ENCODE measurements at places on chromosomes 13 and 19.

DNA sequence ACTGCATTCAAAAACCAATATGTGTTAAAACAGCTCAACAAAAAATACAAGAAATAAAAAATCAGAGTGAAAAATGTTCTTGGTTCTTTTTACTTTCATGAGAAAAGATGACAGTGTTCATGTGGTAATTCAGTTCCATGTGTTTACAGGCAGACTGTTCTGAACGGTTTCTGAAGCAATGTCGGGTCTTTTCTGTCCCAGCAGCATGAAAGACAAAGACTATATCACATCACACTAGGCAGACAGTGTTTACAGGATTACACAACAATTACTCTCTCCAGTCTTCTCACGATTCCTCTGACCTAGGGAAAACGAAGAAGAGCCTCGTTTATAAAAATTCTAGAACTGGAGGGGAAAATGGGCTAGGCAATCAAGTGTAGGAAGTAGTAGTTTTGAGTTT lies 83.4 kb downstream of the UBL3 start:
- no peak for DNase-seq

- no peak for DNase-seq
Measured at GRCh38 chr19:57800696-57801095, 14.0 kb downstream of the ZNF552 start.

- no peak for DNase-seq
Measured at GRCh38 chr13:32390048-32390447, 37.9 kb downstream of the N4BP2L1 start.

- DNase-seq, result no peak
Measured at GRCh38 chr13:91312324-91312723, 35.2 kb upstream of the MIR17HG start.

DNA sequence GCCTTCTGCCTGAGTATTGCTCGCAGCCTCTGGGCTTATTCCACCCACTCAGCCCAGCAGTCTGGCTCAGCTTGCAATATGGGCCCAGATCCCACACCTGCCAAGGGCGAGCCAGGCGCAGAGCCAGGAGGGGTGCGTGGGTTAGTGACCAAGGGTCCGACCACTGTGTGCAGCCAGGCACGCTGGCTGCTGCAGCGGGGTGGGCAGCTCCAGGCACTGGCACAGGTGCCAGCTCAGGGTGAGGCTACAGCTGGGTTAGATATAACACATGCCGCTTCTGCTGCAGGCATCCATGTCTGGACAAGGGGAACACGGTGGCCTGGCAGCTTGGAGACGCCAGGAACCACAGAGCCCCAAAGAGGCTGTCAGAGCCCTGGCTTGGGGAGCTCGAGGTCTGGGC lies 12.6 kb upstream of the URAD start:
- DNase-seq, result no peak

GRCh38 chr19:44212250-44212865 lies at the start of gene ZNF227:
Gene ZNF227, plus strand, starts transcription at chr19:44212532. Its CDS starts 5,261 bp downstream, at chr19:44217793.
- DNase-seq, result peak; percentile 95

DNA sequence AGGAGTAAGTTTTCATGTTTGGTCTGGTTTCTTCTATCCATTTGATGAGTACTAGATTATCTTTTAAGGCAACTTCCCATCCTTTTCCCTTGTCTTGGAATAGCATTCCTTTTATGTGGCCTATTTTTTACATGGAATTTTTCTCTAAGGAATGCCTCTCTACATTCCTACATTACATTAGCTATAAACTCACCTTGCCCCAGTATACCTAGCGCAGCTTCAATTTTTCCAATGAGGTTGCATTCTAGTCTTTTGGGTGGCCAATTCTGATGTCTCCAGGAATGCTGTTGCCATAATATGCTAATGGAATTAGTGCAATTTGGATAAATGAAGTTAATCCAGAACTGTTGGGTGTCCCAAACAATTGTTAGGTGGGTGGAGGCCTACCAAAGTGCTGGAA lies 33.8 kb downstream of the KBTBD6 start:
- no peak for DNase-seq

- no peak for DNase-seq
Measured at GRCh38 chr19:15577184-15577771, 37.7 kb upstream of the CYP4F8 start.

DNA sequence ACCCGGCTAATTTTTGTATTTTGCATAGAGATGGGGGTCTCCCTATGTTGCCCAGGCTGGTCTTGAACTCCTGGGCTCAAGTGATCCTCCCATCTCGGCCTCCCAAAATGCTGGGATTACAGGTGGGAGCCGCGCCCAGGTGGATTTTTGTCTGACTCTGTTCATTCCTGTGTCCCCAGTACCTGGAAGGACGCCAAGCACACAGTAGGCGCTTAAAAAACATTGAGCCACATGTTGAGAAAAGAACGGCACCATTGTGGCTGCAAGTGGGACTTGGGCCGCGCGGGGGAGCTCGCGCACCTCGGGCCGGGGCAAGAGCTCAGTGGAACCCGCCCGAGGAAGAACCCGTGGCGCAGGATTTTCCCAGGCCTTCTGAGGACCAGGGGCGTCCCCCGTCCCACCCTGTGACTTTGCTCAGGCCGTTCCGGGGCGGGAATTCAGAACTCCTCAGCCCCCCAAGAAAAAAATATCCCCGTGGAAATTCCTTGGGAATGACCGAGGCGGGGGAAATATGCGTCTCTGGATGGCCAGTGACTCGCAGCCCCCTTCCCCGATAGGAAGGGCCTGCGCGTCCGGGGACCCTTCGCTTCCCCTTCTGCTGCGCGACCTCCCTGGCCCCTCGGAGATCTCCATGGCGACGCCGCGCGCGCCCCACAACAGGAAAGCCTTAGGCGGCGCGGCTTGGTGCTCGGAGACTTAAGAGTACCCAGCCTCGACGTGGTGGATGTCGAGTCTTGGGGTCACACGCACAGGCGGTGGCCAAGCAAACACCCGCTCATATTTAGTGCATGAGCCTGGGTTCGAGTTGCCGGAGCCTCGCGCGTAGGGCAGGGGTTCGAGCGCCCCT lies 1.4 kb upstream of the ICAM1 start:
- DNase-seq, result peak; percentile 83

DNA sequence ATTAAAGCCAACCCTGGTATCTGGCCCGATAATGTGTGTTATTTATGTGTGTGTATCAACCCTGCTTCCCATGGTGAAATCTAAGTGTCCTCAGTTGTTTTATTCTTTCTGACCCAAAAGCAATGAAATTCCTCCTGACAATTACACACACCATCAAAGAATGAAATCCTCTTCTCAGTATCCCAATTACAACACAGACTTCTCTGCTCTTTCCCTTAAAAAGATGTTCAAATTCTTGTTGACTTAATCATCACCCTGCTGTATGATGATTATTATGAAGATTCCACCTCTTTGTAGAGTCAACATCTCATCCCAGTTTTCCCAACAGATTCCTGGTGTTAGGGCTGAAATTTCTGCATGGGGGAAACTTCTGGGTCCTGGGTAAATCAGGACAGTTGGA lies 8.9 kb upstream of the TRPC4 start:
- DNase-seq, result no peak

- DNase-seq, result peak; percentile 22
Measured at GRCh38 chr13:35791184-35791851, 314.8 kb upstream of the MAB21L1 start.

DNA sequence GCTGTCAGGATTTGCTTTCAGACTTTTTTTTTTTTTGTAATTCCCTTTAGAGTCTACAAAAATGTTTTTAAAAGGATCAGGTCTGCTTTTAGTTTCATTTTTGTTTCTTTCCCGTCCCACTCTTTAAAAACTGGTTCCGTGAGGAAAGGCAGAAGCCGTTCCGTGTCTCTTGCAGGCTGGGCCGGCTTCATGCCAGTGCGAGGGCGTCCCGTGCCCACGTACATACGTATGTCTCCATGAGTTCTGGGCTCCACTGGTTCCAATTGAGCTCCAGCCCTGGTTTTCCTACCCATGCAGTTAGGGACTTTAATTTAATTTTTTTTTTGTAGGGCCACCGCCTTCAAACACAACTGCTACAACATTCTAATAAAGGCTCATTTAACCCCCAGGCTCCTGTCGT lies 8.8 kb downstream of the TSSK6 start:
- DNase-seq, result no peak

DNA sequence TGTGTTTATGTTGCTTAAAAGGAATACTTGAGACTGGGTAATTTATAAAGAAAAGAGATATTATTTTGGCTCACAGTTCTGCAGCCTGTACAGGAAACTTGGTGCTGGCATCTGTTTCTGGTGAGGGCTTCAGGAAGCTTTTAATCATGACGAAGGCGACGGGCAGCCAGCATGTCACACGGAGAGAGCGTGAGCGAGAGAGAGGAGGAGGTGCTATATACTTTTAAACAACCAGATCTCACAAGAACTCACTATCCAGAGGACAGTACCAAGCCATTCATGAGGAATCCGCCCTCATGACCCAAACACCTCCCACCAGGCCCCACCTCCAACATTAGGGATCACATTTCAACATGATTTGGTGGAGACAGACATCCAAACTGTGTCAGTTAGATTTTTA lies 163.4 kb upstream of the TSC22D1 start:
- DNase-seq, result no peak

DNA sequence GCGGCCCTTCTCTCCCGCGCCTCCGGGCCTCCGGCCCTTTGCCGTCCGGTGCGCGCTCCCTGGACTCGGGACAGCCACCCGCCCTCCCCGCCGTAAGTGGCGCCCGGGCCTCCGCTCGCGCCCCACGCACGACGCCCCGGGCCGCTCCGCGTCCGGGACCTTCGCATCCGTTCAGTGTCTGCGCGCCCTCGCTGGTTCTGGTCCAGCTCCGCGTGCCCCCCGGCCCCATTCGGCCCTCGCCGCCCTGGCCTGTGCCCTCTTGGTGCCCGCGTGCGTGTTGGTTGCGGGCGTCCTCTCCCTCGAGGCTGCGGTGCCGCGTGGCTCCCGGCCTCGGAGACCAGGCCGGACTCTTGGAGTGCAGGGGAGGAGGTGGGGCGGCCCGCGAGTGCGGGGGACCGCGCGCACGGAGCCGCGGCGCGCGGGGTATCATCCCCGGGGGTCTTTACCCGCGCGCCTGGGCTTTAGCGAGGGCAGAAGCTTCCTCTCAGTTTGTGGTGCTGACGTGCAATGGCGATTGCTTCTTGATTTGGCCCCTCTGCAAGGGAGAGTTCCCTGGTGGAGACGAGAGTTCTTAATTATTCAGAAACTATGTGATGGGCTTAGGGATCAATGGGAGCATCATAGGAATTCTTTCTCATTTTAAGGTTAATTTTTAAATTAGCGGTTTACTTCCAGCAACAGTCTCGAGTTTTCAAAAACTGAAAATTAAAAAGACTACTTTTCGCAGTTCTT lies 757 bp downstream of the WASF3 start:
- peak; percentile 36 for DNase-seq
